T follicular helper cell (primary cell): ENCODE measurements at places on chromosomes 12 and 14.

GRCh38 chr12:128326406-128326805, 59.4 kb downstream of the TMEM132C start:
- no peak for DNase-seq

GRCh38 chr12:105485321-105485910, 154.9 kb downstream of the C12orf75 start:
- DNase-seq, result no peak

DNA sequence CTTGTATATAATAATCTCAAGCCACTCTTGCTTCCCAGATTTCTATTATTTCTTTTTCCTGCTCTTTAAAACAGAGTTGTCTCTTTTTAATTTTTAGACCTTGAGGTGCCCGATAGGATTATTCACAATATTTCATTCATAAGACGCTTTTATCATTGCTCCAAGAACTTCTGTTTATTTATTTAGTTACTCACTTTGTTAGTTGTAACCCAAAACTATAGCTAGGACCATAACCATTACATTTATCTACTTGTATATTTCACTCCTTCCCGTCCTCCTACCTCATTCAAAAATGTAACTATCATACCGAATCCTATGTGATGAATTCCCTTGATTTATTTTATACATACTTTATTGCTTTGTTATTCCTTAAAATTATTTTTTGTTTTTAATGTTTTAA, 7.1 kb downstream of the EIF2S3B start:
- DNase-seq, result no peak

DNA sequence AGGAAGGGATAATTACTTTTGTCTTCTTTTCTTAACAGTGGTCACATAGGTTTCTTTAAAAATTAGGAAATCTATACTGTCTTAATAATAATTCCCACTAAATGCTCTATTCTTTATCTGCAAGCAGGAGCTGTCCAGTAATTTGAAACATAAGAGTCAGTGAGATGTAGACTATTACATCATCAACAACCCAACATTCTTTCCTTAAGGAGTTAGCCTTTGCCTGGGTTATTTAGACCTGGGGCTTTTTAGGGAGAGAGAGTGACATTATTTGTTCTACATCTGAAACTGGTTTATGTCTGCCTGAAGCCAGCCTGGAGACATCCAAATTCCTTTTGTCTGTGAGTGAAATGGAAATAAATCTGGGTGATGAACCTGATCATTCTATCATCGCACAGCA, 294.4 kb downstream of the TMTC2 start:
- no peak for DNase-seq

- no peak for DNase-seq
Measured at GRCh38 chr12:47147739-47148138, 68.0 kb upstream of the AMIGO2 start.

GRCh38 chr12:84375449-84376170, 537.0 kb downstream of the SLC6A15 start:
- no peak for DNase-seq

GRCh38 chr12:76018111-76018510, 13.5 kb downstream of the PHLDA1 start:
- no peak for DNase-seq

- no peak for DNase-seq
Measured at GRCh38 chr12:58920961-58921861, 907 bp upstream of the LRIG3 start.

DNA sequence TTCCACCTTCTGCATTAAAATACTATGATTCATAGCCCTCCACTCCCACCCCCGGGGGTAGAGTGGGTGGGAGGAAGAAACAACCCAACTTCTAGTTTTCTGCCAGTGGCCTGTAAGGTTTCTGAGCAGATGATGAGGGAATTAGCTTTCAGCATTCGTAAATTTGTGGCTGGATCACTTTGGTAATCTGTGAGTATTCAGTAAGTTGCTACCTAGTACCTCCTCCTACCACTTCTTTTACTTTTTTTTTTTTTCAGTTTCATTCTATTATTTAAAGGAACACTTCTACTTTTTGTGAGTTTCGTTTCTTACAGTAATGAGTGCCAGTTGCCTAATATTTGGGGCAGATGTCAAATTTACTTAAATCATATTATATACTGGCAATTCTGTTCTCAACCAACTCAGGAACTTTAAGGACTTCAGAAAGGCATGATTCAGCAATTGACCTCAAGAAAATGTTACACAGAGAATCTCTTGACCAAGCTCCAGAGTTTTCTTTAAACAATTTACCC, 42.4 kb upstream of the EMP1 start:
- no peak for DNase-seq

DNA sequence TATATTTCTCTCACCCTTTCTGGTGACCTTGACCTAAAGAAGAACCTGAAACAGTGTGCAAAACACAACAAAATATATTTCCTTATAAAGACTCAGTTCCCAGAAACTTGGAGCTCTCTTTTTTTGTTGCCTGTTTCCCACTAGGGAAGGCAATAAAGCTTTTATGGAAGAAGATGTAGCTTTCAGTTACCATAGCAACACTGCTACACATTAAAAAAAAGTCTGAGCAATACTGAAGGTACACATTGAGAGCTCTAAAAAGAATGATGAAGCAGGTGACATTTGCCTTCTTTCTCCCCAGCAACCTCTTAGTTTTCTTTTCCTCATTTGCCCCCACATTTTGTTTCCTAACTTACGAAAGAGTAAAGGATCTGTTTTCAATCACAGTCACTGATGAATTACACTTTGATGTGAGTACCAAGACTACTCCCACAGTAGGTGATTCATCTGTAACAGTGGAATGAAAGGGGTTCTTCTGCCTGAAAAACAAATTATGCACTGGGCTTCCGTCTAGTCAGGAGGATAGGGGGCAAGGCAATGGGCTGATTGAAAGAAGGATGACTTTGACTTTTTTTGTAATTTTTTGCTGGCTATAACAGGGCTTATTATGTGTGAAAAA, 1.1 kb upstream of the CATSPERB start:
- no peak for DNase-seq

DNA sequence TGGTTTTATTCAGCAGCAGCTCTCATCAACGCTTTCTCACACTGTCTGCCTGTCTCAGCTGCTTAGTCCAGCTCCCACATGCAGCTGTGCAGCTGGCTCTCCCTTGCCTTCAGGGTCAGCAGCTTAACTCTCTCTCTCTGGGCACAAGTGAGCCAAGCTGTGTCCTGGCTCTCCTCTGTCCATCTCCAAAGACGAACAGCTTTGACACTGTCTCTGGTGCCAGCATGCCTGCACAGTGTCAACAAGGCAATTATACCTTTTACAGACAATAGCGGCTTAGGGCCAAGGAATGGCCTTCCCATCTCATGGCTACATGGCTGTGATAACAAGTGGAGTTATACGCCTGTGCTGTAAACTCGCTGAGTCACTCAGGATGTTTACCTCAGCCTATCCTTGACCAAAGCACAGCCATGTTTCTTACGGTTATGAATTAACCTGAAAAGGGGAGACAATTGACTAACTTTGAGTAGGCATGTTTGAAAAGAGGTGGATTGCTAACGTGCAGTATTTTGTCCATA, 38.4 kb upstream of the MANSC4 start:
- DNase-seq, result no peak
